Right lobe of liver (tissue), 6 donors: ENCODE measurements at places on chromosomes 7 and 10. TPM values are rescaled to one million over a fixed set of nuclear protein-coding genes. Genes with fewer than 3 reads are reported as not detected.

Gene AS3MT
- total RNA-seq, result 16.7 TPM

Gene SRRM3
- total RNA-seq, result 0.14 TPM

Gene UPK3B
- total RNA-seq, result 1.5 TPM

DNA sequence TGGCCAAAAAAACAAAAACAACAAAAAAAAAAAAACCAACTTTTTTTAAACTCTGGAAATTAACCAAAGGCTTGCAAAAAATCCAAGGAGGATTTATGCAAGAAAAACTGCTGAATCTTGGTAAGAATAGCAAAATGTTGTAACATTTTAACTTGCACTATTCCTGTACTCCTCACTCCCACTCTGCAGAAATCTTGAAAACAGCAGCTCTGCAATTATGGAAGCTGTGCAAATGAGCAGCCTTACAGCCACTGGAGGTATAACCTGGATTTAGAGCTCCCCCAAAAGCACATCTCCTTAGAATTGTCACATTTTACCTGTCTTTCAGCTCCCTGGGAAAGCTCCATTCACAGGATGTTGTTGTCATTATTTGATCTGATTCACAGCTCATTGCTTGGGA is 41.8 kb upstream of the LRGUK start:
- no peak for DNase-seq

GRCh38 chr7:133562621-133563020 is 309.7 kb downstream of the EXOC4 start:
- DNase-seq, result no peak

DNA sequence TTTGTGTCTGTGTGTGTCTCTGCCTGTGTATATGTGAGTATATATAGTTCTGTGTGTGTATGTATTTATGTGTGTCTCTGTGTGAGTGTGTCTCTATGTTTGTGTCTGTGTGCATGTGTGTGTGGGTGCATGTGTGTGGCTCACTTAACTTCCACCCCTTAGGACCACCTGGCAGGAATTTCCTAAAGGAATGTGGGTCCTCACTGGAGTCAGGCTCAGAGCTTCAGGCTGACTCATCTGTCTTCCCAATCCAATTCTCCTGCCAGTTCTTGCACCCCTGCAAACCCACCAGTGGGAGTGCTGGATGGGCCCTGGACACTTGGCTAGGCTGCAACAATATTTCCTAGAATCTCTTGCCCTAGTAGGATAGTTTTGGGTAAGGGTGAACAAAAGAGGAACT is 70.2 kb upstream of the GRB10 start:
- no peak for DNase-seq

GRCh38 chr10:107303203-107303602 is 138.7 kb upstream of the SORCS1 start:
- DNase-seq, result no peak
